ENCODE measurements at places on chromosomes 2 and 18. TPM values are rescaled to one million over a fixed set of nuclear protein-coding genes. Genes with fewer than 3 reads are reported as not detected.

GRCh38 chr18:49898421-49898820 is 85.1 kb upstream of the ACAA2 start:
- DNase-seq = no peak

DNA sequence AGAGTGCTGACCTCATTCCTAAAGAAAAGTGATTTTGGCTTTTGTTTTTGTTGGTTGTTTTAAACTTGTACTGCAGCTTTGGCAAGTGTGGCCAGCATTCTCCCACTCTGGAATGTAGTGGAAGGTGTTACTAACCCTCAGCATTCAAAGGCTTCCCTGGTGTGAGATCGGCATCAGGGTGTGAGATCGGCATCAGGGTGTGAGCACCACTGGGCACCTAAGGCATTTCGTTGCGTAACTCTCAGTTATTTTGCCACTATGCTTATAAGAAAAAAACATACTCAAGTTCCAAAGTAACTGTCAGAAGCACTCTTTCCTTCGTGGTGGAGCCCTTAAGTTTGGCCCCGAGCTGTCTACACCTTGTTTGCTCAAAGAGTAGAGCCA is 1.7 kb downstream of the CYBRD1 start:
- DNase-seq = no peak

DNA sequence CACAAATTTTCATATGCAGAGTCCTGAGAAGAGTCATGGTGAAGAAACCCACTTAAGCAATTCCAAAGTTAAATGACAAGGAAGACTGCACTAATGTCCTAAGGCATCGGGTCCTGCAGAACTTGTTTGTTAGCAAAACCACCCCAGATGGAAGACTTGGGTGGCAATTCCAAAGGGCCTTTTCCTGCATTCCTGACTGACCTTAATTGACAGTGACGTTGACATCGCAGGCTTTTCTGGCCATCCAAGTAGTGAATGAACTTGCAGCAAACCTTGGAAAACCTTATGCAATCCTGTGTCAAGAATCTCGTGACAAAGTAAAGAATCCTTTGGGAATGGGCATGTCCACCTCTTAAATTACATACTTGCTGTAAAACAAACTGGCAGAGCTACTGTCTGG is 112.5 kb upstream of the SH3BP4 start:
- no peak for DNase-seq

GRCh38 chr2:149080971-149081370 is 42.5 kb downstream of the LYPD6B start:
- no peak for DNase-seq

GRCh38 chr2:195659982-195660890 is 3.2 kb downstream of the SLC39A10 start:
- DNase-seq = no peak

GRCh38 chr2:233571001-233571400 is 4.4 kb upstream of the USP40 start:
- DNase-seq = no peak

GRCh38 chr2:100537918-100538317 is 24.9 kb upstream of the PDCL3 start:
- no peak for DNase-seq

DNA sequence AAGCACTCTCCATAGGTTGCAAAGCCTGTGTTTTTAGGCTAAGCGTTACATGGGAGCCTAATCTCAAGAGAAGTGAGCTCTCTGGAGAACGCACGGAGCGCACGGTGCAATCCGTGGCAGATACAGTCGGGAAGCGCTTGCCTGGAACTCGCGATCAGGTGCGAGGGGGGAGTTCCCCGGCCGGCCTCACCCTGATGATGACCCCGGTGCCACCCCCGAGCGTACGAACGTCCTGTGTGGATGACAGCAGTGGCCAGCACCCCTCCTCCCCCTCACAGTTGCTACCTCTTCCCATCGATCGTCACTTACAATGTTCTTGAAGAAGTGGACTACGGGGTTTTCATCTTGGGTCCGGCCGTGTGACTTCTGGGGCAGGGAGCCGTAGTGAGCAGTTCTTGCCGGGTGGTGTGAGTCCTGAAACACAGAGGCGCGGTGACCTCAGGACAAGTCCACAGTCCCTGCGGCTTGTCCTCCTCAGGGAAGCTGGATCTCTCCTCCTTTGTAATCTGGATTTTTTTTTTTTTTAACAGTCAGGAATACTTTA is 142.9 kb downstream of the MBP start:
- no peak for DNase-seq

DNA sequence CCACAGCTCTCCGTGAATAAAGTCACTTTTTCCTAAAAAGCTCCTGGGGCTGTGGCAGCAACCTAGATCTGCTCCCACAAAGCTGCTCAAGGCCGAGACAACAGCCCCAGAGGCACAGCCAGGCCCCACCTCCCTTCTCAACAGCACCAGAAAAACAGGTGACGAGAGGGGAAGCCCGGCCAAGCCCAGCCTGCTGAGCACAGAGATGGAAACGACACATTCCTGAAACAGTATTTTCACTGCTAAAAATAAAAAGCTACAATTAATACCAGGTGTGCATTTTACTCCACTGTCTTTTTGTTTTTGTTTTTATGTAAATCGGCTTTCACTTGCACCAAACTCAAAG is 199.3 kb downstream of the HDAC4 start:
- no peak for DNase-seq

GRCh38 chr2:128490881-128491691 is 172.4 kb upstream of the HS6ST1 start:
- DNase-seq = no peak

DNA sequence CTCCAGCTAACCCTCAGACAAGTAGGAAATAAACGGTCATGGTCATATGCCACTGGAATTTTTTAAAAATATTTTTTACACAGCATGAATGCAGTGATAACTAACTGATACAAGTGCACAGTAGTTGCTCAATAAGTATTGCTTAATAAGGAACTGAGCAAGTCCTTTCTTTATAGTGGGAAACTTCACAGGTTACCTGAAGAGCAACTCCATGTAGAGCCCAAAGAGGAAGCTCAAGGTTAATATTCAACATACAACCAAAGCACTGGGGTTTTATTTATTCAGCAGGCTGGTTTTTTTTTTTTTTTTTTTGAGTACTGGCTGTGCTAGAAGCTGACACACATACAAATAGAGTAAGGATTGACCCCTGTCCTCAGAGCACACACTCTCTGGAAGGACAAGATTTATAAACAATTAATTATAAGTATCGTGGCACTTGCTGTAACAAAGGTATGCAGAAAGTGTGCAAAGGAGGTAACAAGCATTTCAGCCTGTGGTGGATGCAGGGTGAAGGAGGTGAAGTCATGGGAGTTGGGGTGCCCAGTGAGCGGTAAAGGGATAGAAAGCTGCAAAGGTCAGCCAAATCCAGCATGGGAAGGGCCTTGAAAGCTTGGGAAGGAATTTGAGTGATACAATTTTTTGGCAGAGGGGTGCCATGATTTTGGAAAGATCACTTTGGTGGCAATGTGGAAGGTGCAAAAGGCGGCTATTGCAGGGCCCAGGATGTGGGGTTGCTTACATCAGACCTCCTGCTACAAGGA is 52.7 kb downstream of the ATOH8 start:
- DNase-seq = no peak

GRCh38 chr2:240714747-240715725 is 23.4 kb downstream of the AQP12A start:
- DNase-seq = no peak

DNA sequence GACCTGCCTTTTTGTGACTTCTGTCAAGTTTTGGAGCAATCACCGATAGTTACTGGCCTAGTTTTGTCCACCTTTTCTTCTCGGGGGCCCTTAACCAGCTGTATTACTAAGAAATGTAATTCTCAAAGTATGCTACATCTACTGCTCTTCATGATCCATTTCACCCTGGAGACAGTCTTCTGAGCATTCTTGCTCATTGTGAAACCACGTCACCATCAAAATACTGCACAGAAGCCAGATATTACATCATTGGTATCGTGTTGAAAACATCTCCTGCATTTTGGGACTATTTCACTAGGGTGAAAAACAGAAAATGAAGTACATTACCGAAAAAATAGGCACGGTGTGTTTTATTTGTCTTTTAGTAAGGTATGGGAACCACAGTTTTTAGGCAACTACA is 11.7 kb downstream of the LYPD6B start:
- DNase-seq = no peak

DNA sequence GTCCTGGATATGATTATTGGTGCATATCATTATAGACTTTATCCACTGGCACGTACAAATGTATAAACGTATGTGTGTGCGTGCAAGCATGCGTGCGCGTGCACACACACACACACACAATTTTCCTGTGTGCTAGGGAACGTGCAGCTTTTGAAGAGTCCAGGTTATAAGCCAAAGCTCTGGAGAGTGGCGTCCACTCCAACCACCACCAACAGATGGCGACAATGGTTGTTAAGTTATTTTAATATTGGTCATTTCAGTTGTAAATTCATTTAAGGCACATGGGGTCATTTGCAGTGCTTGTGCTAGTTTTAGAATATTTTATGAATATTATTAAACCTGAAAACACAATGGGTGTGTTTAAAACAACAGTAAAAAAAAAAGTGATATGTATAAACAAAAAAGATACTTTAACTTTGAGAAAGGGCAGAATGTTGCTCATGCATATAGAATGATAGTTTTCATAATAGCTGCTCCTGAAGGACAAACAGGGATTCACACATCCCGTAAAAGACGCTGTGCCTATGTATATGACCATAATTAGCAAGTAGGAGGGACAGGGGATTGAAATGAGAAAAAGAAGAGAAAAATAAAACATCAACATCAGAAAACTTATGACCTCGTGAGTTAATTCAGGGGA is 124.2 kb upstream of the ITGB6 start:
- peak; percentile 43 for DNase-seq

DCDC2C gene
- total RNA-seq = not detected

AGXT gene
- not detected for total RNA-seq

EFR3B gene
- total RNA-seq = 1.2 TPM

CFAP65 gene
- total RNA-seq = not detected

TMEM214 gene
- total RNA-seq = 54.3 TPM

WDCP gene
- total RNA-seq = 16.9 TPM

ZFAND2B gene
- 66.5 TPM for total RNA-seq

GKN1 gene
- total RNA-seq = not detected

PSME4 gene
- 28.1 TPM for total RNA-seq

Data from activated naive CD4-positive, alpha-beta T cell treated with anti-CD3 and anti-CD28 coated beads, Interleukin-2, amount 50 U/mL, for 72 hours (primary cell).